Hindlimb muscle (tissue), 1 donor: ENCODE measurements at places on chromosomes 3 and 15. TPM values are rescaled to one million over a fixed set of nuclear protein-coding genes. Genes with fewer than 3 reads are reported as not detected.

SELENOS gene
- 36.5 TPM for polyA plus RNA-seq

GRCh38 chr3:101638261-101638745 is 38.6 kb downstream of the ZBTB11 start:
- DNase-seq = no peak

GRCh38 chr3:94305835-94306611 is 243.2 kb downstream of the NSUN3 start:
- no peak for DNase-seq

DNA sequence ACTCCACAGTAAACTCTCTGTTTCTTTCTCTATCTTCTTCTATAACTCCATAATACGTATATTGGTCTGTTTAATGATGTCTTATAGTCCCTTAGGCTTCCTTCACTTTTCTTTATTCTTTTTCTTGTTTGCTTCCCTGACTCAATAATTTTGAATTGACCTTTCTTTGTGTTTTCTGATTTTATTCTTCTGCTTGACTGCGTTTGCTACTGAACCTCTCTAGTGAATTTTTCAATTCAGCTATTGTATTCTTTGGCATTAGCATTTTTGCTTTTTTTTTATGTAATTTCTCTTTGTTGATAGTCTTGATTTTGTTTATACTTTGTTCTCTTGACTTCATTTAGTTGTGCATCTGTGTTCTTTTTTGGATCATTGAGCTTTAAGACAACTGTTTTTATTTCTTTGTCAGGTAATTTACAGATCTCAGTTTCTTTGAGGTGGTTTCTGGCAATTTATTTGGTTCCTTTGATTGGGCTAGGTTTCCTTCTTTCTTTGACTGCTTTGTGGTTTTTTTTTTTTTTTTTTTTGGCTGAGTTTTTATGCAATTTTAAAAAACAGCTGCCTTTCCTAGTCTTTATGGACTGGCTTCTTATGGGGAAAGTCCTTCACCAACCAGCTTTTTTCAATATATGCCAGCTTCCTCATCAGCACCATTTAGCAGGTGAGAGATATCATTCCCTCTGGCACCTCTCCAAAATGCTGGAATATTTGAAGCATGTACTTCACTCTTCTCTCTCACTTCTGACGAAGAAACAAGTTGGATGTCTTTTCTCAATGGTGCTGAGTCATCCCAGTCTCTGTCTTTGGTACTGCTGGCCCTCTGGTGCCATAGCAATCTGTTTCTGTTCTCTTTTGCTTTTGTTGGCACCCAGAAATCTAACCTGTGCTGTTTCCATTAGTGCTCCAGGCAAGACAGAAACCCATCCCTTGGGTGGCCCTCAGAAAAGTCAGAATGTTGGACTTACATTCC is 17.6 kb downstream of the RSRC1 start:
- no peak for DNase-seq

GRCh38 chr15:94414916-94415315 is 183.6 kb downstream of the MCTP2 start:
- DNase-seq = no peak

DNA sequence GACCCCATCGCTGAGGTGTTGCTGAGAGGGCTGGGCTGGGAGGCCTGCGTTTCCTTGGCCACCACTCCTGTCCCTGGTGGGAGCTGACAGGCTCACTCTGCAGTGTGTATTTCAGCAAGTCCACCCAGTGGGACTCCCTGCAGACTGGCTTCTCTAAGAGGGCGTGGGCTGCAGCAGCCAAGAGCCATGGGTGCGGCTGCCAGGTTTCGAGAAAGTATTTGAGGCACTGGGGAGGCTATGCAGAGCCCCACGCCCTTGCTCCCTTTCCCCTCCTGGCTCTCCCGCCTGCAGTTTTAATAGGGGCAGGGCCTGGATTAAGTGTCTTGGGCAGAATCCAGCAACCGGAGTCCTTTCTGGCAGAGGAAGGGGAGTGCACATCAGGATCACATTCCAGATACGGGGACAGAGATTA is 242.1 kb downstream of the THSD4 start:
- DNase-seq = peak; percentile 70

DPP8 gene
- 21.1 TPM for polyA plus RNA-seq

DNA sequence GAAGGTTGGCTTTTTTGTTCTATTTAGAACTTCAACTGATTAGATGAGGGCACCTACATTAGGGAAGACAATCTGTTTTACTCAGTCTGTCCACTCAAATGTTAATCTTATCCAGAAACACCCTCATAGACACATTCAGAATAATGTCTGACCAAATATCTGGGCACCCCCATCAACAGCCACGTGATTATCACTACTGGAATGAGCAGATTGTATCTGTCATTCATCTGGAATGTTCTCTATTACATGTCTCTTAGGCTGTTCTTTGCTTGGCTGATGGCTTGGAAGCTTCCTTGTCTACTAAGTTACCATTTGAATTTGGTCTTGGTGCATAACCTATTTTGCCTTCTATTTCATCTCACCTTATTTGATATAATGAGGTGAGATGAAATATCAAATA is 15.7 kb upstream of the LRRC58 start:
- DNase-seq = no peak

RAB43 gene
- polyA plus RNA-seq = 2.4 TPM

DNA sequence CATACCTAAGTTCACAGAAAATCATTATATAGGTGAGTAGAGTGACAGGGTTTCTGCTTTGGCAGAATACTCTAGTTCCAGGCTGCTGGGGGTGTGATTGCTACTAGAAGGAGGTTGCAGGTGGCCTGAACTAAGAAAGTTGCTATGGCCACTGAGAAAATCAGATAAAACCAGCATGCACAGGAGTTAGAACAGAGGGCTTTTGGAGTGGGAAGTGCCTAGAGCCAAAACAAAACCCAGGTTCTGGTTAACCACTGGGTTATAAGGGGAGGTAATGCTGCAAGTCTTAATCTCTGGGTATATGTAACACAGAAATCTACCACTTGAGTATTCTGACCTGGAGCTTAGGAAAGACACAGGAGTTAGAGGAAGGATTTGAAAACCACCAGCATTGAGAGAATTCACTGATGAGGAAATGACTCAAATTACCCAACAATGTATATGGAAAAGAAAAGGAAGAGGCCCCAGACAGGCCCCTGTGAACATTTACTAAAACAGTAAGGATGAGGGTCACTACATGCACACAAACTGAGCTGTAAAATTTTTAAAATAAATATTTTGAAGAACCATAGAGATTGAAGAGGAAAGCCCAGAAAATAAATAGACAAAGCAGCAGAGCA is 60.0 kb downstream of the PLOD2 start:
- DNase-seq = no peak

DNA sequence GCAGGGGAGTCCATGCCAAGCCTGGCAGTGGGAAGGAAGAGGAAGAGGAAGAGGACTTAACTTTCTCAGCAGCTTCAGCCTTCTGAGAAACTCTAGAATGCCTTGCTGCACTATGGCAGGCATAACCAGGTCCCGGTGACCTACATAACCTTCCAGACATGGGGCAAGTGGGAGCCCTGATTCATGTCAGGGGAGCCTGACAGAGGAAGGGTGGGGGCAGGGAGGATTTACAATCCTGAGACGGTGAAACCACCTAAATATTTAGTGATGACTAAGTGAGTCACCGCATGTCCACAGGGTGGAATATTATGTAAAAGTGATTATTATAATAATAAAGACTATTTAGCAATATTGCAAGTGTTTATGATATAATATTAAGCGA is 46.7 kb downstream of the AMOTL2 start:
- DNase-seq = no peak

DNA sequence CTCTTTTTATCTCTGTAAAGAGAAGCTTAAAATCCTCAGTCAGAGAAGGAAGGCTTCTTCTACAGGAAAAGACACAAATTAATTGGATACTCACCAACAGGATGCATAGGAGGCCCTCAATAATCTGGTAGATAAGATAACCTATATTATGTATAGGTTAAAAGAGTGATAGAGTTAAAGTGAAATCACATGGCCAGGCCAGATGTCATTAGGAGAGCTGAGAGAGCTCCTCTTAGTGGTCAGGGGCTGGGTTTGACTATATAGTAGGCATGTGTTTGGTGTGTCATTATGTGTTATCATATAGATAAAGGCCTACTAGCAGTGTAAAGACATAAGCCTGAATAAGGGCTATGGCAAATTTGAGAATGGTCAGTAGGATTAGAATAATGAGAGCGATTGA is 479.3 kb downstream of the EPHA3 start:
- no peak for DNase-seq

LYZL4 gene
- polyA plus RNA-seq = not detected

DNA sequence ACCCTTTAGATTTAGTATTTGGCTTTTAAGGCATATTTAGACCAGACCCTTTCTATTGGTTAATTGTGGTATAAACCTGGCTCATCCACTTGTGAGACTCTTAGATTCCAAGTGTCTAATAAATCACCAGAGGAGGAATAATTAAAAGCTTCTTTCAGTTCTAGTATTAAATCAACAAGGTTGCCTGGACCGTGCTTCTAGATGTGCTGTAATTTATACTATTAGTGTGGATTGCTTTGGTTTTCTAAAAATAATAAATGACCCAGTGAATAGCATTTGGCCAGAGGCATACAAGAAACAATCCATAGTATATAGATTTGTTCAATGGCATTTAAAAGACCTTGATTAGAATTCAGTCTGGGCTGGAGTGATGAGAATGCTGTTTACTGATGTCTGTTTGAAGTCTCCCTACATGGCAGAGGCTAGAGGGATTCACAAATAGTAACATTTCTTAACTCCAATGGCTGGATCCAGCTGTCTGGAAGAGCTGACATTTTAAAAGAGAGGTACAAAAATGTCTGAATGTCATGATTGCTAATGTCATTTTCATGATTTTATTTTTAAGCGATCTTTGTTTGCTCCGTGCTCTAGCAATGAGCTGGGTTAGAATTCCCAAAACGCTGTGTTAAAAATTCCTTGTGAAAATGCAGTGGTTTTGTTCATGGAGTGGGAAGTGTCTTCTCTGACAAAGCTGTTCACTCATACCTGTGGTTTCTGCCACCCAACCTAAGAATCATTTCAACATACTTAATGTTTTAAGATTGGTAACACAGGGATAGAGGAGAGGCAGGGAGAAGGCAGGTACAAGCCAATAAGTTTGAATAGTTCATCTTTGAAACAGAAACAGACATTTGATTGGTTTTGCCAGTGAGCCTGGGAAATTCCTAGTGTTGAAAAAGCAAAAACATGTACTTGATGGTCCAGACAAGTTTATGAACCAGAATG is 89.9 kb downstream of the RBMS3 start:
- DNase-seq = no peak

DNA sequence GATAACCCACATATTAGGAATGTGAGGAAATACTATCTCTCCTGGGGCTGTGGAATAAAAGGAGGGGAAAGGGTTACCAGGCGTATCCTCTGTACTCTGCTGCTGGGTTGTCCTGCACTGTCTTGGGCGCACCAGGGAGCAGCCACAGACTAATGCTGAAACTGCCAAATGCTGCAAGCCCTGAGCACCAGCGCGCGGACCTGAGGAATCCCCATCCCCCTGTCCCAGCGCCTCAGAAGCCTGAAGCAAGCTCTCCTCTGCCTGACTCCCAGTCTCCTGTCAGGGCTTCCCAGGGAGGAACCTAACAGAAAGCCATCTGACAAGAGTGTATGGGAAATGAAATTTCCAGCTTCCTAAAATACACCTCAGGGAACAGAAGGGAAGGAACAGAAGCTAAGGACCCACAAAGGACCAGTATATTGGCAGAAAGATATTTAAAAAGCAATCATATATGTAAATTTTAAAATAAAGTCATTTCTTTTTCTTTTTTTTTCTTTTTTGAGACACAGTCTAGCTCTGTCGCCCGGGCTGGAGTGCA is 158.3 kb upstream of the C2CD4B start:
- DNase-seq = no peak

DNA sequence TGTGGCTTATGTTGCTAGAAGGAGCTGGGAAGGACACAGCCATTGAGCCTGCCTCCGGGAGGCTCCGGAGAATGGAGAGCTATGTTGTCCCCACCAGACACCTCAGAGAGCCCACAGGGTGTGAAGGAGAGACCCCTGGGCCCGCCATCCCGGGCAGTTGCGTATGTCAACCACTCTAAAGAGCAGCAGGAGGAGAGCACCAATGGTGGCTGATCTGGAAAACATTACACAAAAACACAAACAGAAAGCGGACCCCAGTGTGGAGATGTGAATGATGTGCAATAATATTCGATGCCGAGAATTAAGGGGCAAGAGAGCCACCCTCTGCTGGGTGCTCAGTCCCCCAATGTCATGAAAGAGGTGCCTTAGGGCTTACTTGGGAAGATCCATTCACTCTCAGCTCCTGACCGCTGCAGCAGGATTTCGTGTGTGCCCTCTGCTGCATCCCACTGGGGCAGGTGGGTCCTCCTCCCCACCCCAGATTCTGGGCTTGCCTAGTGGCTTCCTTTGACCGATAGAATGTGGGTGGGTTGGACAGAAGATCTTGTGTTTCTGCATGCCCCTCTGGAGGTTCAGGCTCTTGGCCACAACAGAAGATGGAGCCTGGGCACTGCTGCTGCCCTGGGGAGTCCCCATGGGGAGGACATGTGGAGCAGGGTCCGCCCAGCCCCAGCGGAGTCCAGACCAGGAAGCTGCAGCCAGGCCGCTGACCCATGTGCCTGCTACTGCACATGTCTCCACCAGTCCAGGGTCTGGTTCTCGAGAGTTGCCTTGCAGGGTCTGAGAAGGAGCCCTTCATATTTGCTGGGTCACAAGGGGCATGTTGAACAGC is 245.3 kb downstream of the OCA2 start:
- DNase-seq = no peak

DNA sequence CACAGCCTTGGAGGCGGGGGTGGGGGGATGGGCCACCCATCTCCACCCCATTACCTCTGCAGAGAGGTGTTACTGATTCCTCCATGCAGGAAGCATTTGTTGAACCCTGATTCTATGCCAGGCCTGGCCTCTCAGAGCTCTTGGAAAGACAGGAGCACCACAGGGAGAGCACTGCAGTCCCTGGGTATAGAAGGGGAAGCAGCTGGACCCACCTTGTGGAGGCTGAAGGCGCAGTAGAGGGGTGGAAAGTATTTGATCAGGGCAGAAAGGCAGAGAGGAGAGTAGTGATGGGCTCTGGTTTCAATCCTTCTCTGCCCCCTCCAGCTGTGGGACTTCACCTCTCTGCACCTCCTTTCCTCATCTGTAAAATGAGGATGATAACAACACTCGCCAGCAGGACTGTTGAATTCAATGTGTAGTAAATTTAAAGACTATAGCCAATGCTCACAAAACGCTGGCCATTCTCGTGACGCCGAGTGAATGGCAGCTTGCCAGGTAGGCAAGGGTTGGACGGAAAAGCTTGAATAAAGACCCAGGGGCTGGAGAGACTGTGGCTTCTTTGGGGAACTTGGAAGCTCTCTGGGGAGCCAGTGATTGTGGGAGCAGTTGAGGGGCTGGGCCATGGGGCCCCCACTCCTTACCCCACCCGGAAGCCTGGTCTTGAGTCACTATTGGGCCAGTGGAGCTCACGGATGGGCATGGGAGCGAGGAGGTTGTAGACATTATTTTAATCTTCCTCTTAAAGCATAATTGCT is 8.0 kb upstream of the CCDC33 start:
- no peak for DNase-seq

- peak; percentile 72 for DNase-seq
Measured at GRCh38 chr3:29525254-29525881, 244.5 kb downstream of the RBMS3 start.

SMCO1 gene
- polyA plus RNA-seq = 1.5 TPM

GRCh38 chr3:193546129-193546528 is 8.6 kb downstream of the ATP13A4 start:
- DNase-seq = no peak

OCA2 gene
- polyA plus RNA-seq = 4.5 TPM
